ENCODE measurements at places on chromosomes 3 and 15.

GRCh38 chr3:17013050-17013449, 128.3 kb downstream of the PLCL2 start:
- no peak for DNase-seq

DNA sequence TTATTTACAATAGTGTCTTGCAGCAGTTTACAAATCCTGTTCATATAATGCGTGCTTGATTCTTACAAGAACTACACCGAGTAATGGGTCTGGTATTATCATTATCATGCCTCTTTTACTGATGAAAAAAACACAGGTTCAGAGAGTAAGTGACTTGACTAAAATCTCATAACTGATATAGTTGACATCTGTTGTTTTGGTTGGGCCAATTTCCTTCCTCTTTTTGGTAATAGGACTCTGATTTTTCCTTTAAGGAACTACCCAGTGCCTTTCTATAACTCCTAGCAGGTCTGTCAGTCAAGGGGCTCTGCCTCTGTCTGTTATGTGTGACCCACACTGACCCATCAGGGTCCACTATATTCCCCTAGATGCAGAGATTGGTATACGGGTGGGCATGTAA, 14.6 kb upstream of the BLOC1S6 start:
- no peak for DNase-seq

- peak; percentile 97 for DNase-seq
Measured at GRCh38 chr15:76206325-76206976, 104.8 kb downstream of the ETFA start.

DNA sequence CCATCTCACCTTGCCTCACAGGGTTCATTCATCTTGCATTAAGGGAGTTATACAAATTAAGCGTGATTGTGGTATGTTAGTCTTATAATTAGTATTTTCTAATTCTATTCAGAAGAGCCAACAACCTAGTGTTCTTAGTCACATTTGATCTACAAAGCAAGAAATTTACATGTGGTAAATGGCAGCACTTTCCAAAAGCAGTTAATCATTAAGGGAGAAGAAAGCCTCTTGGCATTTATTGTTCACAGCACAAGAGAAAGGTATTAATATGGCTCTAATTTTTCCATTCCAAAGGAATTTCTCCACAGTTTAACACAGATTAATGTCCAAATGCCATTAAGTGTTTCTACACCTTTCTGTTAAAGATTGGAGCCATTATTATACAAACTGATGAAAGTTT, 1077.1 kb downstream of the ZPLD1 start:
- DNase-seq = no peak

DNA sequence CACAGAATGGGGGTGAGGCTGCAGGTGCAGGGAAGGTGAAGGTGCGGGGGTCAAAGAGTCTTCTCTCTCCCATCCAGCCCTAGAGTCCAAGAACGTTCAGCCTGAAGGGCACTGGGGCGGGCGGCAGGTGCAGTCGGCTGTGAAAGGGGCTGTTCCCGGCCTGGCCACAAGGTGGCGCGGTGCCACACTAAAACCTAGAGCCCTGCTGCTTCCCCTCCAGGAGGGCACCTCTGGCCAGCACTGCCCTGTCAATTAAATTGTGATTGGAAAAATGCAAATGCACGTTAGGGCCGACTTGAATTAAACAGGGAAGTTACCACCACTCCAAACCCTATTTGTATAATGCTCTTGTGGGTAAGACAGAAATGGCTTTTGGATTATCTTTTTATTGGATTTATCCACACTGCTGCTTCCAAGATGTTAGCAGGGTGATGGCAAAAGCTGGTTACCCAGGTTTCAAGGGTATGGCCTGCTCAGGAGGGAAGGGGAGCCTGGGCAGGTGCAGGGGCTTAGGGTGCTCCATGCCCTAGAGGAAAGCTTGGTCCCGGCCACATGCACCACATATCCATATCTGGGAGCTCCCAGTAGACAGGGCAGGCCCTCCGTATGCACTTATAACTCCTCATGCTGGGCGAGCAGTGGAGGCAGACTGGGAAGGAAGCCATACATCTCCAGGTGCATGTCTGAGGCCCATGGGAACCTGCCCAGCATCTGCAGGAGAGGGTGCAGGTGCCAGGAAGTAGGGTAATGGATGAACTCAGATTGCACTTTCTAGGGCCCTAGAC, 119.8 kb downstream of the ADCY5 start:
- peak; percentile 77 for DNase-seq

DNA sequence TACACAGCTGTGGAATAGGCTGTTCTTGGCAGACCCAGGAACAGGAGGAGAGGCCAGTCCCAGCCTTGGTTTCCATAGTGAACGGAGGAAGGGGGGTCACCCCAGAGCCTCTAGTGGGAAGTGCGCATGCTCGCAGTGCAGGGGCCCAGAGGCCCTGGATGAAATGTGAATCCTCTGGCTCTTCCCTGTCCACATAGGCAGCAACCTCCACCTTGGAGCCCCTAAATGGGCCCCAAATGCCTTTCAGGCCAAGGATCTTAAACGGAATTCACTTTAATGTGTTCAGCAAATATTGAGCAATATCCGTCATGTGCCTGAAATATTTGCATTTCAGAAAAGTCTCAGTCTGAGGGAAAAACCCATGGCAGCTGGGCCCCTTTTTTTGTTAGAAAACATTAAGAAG, 3.3 kb upstream of the NDN start:
- peak; percentile 36 for DNase-seq

DNA sequence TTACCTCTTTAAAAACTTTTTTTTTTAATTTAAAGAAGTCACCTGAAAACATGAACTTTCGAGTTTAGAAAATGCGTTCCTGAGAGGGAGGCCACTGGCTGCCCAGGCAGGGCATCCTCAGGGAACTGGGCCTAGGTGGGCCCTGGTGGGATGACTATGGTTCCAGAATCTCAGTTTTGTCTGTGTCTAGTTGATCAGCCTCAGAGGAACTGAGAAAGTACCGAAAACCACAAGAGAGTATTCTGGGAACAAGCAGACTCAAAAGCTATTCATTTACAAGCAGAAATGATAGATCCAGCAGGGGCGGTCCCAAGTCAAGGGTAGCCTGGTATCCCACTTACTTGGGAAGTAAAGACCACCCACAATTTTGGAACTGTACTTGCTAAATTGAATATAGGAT, 10.5 kb downstream of the WWTR1 start:
- DNase-seq = no peak

- DNase-seq = peak; percentile 77
Measured at GRCh38 chr3:50616003-50616769, 765 bp upstream of the MAPKAPK3 start.

GRCh38 chr3:144200466-144200865, 228.8 kb downstream of the DIPK2A start:
- no peak for DNase-seq

- no peak for DNase-seq
Measured at GRCh38 chr3:66795365-66795764, 202.7 kb upstream of the KBTBD8 start.

- no peak for DNase-seq
Measured at GRCh38 chr3:58325525-58325992, 7.1 kb upstream of the PXK start.

DNA sequence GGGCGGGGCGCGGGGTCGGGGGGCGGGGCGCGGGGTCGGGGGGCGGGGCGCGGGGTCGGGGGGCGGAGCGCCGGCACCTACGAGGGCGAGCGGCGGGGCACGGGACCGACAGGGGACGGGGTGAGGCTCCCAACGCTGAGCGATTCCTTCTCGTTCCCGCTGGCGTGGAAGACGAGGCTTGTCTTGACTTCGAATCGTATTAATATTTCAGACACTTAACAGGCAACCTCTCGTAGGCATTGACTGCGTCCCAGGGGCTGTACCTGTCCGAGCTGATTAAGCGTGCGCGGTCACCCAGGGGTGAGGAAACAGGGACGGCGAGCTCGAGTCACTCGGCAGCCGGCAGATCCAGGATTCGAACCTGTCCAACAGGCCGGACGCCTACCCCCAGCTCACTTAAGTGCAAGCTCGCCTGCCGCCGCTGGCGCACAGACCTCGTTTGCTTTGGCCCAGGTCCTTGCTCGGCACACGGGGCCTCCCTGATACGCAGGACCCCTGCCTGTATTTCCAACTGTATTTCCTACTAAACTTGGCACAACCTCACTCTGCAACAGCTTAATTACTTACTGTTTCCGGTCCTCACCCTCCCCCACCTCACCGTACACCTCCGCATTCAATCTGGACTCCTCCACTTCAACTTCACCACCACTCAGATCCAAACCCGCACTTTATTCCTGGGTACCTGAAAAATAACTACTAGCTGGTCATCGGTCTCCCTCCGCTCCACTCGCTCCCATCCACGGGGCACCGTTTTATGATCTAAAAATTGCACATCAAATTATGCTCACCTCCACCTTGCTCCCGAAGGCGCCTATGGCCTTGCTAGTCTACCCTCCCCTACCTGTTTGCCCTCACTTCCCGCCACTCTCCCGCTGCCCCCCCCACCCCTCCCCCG, 722 bp upstream of the ZXDC start:
- peak; percentile 28 for DNase-seq

GRCh38 chr3:27010834-27011233, 358.3 kb downstream of the NEK10 start:
- no peak for DNase-seq

GRCh38 chr3:153090973-153091372, 71.1 kb upstream of the RAP2B start:
- DNase-seq = no peak

GRCh38 chr3:182618981-182619591, 174.2 kb upstream of the ATP11B start:
- no peak for DNase-seq
